Activated T-cell treated with anti-CD3 and anti-CD28 coated beads, Interleukin-2, amount 50 U/mL, for 1 hour (primary cell): ENCODE measurements at places on chromosomes 6 and 20.

DNA sequence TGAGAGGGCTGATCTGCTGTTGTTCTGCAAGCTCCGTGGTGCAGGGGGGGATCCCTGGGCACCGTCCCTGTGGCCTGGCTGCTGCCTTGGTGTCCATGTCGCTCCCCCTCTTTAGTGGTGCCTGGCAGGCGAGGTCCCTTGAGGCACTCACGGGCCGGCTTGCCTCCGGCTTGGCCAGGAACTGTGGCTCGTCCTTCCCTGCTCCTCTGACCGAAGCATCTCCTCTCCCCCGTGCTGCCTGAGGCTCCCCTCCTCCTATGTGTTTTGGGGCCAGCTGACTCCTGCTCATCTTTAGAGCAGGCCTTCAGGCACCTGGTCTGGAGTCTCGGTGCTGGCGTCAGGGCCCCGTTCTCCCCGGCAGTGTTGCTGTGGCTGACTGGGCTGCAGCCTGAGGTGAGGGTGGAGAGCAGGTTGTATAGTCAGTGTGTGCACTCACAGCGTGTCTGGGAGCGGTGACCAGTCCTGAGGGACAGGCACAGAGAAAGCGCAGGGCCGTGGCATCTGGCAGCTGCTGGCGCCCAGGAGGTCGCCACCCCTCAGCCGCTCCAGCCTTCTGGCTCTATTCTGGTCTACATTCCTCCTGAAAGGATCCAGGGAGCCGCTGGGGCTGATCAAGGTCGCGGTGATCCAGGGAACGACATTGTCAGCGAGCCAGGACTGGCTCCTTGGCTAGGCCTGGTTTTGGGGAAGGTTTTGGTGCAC, 43.7 kb downstream of the PYGB start:
- no peak for DNase-seq

DNA sequence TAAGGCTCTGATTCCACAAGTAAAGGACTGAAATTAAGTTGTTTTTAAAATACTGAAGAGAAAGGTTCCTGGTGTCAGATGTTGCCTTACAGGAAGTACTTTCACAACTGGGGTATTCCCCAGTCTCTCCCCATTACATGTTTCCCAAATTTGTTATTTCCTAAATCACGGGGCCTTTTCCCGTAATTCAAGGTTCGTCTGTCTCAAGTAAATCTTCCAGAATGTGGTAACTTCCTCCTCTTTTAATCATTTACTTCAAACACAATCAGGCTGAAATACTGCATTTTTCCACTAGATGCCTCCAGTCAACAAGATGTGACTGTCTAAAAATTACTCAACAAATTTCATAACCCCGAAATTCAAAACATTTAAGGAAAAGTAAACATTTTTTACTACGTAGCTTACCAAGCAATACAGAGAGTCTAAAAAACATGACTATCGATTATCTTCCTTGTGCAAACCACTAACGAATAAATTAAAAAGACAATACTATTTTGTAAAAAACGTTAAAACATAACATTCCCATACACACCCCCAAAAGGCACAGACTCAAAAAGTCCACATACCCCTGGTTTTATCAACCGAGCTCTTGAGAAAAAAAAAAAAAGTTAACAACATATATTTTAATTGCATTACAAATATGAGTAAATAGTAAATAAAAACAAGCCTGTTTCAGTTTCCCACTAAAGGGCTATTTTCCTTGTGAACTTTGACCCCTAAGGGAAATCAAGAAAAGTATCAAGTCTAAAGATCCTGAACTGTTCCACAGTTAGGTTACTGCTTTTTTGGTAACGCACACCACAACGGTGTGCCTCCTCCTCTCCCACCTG, 1.7 kb downstream of the SOD2 start:
- DNase-seq, result no peak

DNA sequence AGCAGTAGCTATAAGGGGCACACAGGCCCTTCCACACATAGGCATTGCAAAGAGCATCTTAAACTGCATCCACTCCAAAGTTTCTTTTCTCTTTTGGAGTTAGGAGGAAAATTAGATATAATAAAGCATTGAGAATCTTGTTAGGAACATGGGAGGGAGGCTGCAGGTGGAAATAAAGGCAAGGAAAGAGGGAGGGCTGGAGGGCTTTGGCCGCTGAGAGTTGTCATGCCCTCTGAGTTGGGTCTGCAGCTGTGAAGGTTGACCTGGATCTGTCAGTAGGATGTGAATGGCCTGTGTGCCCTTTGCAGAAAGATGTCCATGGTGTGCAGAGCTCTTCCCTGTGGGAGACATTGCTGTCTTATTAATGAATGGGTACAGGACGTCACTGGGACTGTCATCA, 134.0 kb downstream of the FNDC1 start:
- no peak for DNase-seq

GRCh38 chr6:85402922-85403321, 47.0 kb upstream of the NT5E start:
- DNase-seq, result no peak

DNA sequence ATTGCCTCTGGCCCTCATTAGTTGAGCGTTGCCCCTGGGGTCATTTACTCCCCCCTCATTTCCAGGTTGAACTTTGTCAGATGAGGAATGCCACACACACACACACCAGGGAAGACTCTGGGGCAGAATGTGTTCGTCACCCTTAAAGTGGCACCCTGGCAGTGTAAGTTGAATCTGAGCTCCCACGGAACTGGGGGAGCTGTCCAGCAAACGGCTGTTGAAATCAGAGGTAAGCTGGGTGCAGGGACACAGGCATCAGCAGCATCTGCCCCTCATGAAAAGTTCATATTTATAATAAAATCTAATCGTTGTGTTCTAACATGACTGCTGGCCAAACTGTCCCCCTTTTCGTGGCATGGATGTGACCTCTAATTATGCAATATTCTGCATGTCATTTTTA, 4.3 kb upstream of the MC3R start:
- DNase-seq, result no peak

- DNase-seq, result peak; percentile 48
Measured at GRCh38 chr6:43009124-43009523, 4.6 kb downstream of the MEA1 start.

- no peak for DNase-seq
Measured at GRCh38 chr20:32179515-32179914, 28.0 kb downstream of the PLAGL2 start.

GRCh38 chr20:53162251-53162835, 190.2 kb downstream of the TSHZ2 start:
- no peak for DNase-seq

DNA sequence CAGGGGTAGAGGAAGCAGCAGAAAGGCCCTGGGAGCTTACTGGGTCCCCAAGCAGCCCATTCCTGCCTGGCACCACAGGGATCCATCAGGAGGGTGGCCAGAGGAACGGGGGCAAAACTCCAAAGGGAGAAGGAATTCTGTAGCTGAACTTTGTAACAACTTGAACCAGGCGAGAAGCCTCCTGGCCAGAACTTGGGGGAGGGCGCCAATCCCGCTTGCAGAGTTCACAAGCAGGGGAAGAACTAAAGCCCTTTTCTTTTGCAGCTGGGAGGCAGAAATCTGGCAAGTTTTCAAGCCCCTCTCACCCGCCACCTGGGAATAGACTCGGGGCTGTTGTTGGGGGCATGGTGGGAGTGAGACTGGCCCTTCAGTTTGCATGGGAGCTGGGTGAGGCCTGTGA, 189.1 kb downstream of the PHF3 start:
- DNase-seq, result no peak

DNA sequence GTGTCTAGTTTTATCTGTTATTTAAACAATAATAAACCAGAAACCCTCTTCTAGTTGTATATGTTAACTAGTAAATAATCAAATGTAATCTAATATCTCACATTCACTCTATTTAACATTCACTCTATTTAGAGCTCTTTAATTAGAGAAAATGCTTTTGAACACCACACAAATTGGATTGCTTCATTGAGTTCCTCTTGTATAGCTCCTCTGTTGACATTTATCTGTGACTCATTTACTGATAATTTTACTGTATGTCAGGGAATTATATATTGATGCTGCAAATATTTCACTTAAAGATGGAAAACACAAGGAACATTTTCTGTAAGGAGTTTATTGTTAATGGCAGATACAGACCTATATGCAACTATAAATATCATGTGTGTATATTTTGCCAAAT, 594.6 kb downstream of the COL12A1 start:
- DNase-seq, result no peak

GRCh38 chr20:45218124-45218523, 3.0 kb upstream of the SEMG2 start:
- DNase-seq, result no peak

DNA sequence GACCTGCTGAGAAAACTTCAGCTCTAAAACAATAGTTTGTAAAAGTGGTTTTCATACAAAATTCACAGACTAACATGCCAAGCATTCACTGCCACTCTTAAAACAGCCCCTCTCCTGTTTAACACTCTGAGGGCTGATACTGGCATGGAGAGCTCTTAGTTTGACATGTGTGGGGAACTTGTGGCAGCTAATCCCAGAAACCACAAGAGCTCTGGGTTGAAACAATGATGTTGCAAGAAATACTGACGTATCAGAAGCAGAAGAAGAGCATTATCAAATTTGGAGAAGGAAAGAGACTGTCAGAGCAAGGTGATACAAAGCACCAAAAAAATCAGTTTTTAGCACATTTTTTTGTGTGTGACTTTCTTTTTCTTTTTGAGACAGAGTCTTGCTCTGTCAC, 5.1 kb downstream of the BEND3 start:
- no peak for DNase-seq

GRCh38 chr6:77879527-77879926, 226.7 kb downstream of the MEI4 start:
- DNase-seq, result no peak

GRCh38 chr6:2162079-2162445, 83.3 kb downstream of the GMDS start:
- DNase-seq, result no peak

DNA sequence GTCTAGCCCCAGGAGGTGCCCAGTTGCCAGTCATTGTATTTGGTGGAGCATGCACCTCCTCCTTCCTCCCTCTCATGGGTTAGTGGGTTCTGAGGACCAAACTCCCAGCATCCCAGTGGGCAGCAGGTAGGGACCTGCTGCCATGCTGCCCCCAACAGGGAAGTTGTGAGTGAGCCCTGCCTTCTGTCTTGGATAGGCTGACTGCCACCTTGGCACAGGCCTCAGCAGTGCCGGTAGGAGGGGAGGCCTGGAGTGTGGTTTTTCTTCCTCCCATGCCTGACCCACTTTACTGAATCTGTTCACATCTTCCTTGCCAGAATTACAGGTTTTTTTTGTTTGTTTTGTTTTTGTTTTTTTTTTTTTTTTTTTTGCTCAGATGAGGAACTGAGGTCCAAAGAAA, 24.5 kb downstream of the PLCG1 start:
- DNase-seq, result no peak

GRCh38 chr6:109096208-109096607, 901 bp downstream of the CEP57L1 start:
- no peak for DNase-seq

- no peak for DNase-seq
Measured at GRCh38 chr6:134537146-134537555, 219.2 kb upstream of the SGK1 start.

DNA sequence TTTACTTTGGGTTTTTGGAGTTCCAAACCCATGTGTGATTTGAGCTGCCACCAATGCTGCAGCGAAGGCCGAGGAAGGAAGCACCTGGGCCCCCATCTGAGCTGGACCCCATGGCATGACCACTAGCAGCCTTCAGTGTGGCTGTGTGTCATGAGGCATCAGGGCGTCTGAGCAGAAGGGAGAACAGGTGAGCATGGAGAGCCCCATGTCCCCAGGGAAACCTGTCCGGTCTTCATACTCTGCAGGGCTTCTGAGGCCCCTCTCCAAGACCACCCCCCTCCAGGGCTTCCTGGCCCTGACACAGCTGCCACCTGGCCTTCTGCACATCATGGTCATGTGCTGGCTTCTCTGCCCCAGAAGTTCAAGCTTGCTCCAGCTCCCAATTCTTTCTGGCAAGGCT, 169.1 kb upstream of the CST7 start:
- DNase-seq, result peak; percentile 6

- DNase-seq, result no peak
Measured at GRCh38 chr20:54168961-54169862, 4.6 kb downstream of the CYP24A1 start.

- DNase-seq, result no peak
Measured at GRCh38 chr6:136415351-136416007, 125.8 kb upstream of the BCLAF1 start.

DNA sequence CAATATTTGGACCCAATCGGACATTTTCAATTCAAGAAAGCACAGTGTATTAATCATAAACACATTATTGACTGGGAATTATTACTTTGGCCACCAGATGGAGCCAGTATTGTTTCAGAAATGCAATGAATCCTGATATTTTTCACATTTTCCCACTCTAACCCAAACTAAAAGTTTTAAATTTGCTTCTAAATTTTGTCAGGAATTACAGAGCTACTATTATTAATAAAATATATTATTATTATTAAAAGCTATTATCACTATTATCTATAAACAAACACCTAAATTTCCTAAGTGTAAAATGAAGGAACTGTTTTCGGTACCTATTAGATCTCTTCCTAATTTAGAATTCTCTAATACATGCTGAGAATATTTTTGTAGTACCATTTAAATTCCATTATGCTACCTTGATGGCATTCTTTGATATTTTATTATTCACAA, 245.3 kb downstream of the OGFRL1 start:
- DNase-seq, result no peak

- no peak for DNase-seq
Measured at GRCh38 chr6:10149603-10150002, 265.3 kb downstream of the TFAP2A start.

DNA sequence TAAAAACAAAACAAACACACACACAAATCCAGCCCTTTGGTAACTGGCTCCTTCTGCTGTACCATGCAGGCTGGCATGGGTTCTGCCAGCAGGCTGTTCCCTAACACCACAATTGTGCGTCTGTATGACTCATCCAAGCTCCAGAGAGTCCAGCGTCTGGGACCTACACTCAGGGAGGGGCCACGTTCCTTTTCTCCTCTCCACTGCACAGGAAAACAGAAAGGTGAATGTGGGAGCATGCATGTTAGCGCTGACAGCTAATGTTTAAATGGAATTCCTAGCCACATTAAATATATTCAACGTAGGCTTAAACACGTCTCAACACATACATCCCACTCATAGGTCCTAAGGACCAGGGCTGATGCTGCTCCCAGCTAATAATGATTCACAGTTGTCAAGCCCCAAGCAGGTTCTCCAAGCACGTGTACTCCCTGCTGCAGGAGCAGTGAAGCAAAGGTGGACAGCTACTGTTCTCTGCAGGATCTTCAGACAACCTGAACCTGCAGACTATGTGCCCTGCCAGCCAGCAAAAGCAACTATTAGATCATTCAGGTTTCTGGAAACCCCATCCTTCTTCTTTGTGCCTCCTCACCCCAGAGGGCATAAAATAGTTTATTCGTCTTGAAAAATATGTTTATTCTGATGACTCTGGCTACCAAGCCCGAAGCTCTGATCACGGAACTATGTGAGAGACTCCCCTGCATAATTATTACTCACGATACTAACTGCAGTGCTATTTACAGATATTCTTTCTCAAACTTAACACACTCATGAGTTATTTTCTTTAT, 20.9 kb downstream of the MAP1LC3A start:
- DNase-seq, result no peak

GRCh38 chr6:70889270-70889669, 67.6 kb downstream of the B3GAT2 start:
- no peak for DNase-seq

GRCh38 chr6:99951016-99951805, 42.8 kb downstream of the MCHR2 start:
- no peak for DNase-seq
